Cardiac septum (tissue), 1 donor: ENCODE measurements at places on chromosomes 4 and X.
A peak's percentile ranks its signal among the peaks of the same experiment; 100 is the strongest.

GRCh38 chr4:94500685-94501084 lies 48.9 kb downstream of the PDLIM5 start:
- no peak for DNase-seq

DNA sequence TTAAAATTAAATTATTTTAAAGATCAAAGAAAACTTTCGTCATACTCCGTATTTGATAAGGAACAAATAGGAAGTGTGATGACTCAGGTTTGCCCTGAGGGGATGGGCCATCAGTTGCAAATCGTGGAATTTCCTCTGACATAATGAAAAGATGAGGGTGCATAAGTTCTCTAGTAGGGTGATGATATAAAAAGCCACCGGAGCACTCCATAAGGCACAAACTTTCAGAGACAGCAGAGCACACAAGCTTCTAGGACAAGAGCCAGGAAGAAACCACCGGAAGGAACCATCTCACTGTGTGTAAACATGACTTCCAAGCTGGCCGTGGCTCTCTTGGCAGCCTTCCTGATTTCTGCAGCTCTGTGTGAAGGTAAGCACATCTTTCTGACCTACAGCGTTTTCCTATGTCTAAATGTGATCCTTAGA lies at the start of gene CXCL8:
Gene CXCL8, plus strand, starts transcription at position 217 of the 426 bp plus-strand sequence. Its CDS starts 90 bp downstream, at position 307.
- DNase-seq: peak; percentile 83

GRCh38 chrX:103464072-103464773 lies 55.1 kb downstream of the RAB40A start:
- DNase-seq: no peak

DNA sequence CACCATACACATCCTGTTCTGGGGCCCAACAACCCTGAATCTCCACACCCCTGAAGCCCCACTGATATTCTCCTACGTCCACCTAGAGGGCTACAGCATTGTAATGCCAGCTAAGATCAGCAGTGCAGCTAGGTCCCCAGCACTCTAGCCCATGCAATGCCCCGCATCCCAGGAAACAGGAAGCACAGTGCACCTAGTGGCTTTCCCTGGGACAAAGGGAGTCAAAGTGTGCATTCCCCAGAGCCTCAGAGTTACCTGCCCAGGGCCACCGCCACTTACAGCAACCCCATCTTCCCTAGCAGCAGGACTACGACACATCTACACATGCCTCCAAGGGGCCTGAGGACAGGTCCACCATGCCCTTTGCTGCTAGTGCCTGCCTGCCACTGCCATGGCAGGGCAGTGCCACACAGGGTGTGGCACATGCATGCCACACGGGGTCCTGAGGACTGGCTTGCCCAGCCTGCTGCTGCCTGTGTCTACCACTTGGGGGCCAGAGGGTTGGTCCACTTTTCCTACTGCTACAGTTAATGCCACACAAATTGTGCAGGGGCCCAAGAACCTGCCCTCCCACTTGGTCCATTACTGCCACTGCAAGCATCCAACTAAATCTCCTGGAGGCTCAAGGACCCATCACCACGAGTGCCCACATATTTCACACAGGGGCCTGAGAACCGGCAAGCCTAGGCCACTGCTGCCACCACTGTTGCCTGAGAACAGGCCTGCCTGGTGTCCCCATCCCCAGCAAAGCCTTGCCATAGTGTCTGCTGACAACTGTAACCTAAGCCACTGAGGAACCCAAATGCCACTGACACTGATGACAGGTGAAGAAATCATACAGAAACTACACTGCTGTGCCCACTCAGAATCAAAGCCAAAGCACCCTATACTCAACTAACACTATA lies 23.7 kb downstream of the TLR6 start:
- no peak for DNase-seq

GRCh38 chr4:119643306-119644042 lies 14.9 kb upstream of the PDE5A start:
- DNase-seq: no peak

DNA sequence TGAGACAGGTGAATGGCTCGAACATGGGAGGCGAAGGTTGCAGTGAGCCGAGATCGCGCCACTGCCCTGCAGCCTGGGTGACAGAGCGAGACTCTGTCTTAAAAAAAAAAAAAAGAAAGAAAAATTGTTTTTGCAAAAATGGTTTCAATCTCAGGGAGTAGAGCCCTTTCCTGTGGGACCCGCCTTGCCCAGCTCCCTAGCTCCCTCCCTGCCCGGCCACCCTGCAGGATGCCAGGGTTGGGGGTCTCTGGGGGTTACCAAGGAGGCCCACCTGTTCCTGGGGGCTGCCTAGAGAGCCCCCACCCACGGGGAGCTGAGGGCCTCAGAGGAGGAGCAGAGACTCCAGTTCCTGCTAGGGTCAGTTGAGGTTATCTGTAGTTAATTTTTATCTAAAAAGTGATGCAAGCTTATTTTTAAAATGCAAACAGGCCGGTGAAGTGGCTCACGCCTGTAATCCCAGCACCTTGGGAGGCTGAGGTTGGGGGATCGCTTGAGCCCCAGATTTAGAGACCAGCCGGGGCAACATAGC lies 18.7 kb upstream of the PLCXD1 start:
- no peak for DNase-seq

DNA sequence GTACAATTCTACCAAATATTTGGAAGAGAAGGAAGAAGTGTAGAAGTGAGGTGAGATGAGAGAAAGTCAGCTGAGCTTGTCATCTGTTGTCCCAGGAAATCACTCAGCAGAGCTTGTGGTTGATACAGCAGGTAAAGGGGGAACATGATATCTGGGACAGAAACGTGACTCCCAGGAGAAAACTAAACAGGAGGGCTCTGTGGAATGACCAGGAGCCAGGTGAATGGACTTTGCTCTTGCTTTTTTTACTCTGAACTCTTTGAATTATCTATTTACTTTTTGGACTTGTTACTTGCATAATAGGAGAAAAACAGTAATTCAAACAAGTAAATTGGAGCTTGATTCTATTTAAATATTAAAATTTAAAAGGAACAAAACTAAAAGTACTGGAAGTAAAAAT lies 555.6 kb upstream of the FRG1 start:
- no peak for DNase-seq

DNA sequence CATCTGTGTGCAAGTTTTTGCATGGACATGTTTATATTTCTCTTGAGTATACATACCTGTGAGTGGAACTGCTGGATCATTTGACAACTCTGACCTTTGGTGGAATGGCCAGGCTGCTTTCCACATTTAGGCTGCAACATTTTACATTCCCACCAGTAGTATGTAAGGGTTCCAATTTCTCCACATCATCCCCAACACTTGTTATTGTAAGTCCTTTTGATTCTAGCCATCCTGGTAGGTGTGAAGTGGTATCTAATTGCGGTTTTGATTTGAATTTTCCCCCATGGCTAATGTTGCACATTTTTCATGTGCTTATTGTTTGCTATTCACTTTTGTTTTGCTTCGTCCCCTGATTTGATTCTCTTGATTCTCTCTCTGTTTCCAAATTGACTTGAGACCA lies 16.4 kb downstream of the DLG3 start:
- no peak for DNase-seq

DNA sequence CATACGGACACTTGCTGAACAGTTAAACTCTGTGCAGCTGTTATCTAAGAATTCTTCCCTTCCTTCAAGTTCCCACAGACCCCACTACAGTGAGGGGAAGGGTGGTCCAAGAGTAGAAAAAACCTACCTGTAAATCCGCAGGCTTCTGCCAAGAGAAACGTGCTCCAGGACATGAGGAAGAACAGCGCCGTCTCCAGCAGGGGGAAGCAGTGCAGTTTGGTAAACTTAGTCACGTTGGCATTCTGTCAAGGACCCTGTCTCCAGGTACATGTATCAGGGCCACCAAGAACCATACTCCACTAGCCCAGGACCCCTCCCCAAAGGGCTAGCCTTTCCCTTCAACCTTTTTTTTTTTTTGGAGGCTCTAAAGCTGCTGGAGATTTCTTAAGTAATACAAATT lies 79.9 kb downstream of the CHST7 start:
- no peak for DNase-seq

DNA sequence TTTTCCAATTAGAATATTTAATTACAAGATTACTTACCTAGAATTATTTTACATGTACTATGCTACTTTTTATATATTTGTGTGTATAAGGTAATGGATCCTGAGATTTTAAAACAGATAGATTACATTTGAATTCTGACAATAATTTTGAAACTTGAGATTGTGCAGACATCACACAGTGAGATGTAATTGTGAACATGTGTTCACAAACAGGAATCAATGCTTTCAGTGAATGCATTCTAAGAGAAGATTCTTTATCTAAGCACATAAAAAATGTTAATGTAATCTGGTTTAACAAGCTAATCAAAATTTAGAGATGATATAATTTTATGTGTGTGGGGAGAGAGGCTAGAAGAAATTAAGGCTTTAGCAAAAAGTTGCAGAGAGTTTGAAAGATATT lies 1925.5 kb downstream of the ARAP2 start:
- no peak for DNase-seq

- no peak for DNase-seq
These were observed 26.1 kb upstream of the CXCL13 start for GRCh38 chr4:77579406-77580076.

GRCh38 chr4:121951521-121952110 lies at the start of gene TRPC3:
Gene TRPC3 (minus strand): TSS chr4:121952060. CDS start chr4:121951680, 380 bp downstream.
- DNase-seq: peak; percentile 76

- no peak for DNase-seq
These were observed 61.6 kb downstream of the SAT1 start for GRCh38 chrX:23844502-23845138.

DNA sequence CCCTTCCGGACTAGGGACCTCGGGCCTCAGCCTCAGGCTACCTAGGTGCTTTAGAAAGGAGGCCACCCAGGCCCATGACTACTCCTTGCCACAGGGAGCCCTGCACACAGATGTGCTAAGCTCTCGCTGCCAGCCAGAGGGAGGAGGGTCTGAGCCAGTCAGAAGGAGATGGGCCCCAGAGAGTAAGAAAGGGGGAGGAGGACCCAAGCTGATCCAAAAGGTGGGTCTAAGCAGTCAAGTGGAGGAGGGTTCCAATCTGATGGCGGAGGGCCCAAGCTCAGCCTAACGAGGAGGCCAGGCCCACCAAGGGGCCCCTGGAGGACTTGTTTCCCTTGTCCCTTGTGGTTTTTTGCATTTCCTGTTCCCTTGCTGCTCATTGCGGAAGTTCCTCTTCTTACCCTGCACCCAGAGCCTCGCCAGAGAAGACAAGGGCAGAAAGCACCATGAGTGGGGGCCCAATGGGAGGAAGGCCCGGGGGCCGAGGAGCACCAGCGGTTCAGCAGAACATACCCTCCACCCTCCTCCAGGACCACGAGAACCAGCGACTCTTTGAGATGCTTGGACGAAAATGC lies at the start of gene WAS:
Gene WAS, plus strand, starts transcription at position 389 of the 572 bp plus-strand sequence. Its CDS starts 55 bp downstream, at position 444.
- DNase-seq: peak; percentile 77

GRCh38 chrX:1476682-1477081 lies 24.0 kb upstream of the ASMTL start:
- DNase-seq: no peak

DNA sequence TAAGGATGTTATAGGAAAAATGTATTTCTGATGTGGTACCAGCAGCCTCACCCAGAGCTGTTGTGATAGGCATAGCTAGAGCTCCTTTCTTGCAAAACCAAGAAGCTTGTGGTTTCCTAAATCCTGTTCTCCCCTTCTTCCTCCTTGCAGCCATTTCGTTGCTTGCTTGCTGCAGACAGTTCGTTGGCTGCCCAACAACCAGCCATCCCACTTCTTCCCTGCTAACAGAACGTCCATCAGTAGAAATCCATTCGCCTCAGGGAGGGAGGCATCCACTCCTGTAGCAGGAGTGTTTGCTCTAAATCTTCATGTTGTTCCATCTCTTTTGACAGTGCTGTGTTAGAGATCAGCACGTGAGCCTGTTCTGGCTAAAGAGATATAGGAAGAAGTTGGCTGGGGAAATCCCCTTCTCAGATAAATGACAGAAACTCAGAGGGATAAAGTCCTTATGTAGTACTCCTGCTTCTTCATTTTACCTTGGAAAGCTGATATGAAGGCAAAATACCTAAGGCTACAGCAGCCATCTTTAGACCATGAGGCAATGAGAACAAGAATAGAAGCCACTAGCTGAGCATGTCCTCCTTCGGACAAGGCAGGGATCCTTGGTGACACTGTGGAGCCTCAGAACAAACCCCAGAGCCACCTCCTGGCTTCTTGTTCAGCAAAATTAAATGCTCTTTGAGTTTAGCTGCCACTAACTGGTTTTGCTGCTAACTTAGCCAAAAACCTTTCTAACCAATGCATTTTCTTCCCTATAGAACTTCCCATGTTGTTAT lies 68.4 kb upstream of the RELL1 start:
- no peak for DNase-seq

GRCh38 chr4:69832326-69833030 lies 27.5 kb downstream of the SULT1E1 start:
- DNase-seq: no peak

DNA sequence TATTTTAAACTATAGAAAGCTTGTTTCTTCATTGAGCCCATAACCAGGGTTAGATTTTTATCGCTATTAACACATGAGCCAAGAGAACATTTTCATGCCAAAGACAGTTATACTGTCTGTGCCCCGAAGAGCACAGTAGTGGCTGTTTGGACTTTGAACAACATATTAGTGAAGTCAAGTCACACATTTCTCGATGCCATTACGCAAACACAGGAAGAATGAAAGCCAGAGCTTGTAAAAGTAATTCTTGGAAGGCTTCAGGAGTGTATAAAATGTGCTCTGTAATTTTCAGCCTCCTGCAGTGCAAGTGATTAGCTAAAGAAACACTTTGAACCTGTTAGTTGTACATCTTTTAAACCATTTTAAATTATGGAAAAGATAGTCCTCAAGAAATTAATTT lies 590.7 kb upstream of the PITX2 start:
- DNase-seq: no peak

DNA sequence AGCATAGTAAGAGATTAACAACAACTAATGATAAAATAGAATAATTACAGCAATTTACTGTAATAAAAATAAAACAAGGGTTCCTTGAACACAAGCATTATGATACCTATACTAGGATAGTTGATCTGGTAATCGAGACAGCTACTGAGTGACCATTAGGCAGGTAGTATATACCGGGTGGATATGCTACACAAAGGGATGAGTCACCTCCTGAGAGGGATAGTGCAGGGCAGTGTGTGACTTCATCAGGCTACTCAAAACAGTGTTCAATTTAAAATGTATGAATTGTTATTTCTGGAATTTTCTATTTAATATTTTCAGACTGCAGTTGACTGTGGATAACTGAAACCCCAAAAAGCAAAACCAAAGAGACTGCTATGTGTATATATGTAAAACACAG lies 9.7 kb upstream of the ANTXR2 start:
- DNase-seq: no peak
